ENCODE measurements at places on chromosomes 7 and 10.

DNA sequence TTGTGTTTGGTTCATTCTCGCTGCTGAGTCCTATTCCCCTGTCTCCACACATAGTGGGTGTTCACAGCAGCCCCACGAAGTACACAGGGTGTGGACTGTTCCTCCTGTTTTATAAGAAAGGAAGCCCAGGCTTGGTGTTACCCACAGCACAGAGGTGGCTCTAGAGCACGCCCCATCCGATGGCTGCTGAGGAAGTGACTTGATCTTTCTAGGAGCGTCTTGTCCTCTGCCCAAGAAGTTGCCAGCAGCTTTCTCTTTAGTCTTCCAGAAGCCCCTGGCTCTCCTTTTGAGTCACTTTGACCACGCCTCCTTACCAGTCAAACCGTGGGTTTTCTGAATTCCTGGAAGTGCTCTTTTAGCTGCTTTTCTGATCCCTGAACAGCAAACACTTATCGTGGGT lies 94.0 kb downstream of the GRK5 start:
- DNase-seq = peak; percentile 60

- no peak for DNase-seq
Measured at GRCh38 chr10:30736685-30737232, 107.2 kb upstream of the LYZL2 start.

DNA sequence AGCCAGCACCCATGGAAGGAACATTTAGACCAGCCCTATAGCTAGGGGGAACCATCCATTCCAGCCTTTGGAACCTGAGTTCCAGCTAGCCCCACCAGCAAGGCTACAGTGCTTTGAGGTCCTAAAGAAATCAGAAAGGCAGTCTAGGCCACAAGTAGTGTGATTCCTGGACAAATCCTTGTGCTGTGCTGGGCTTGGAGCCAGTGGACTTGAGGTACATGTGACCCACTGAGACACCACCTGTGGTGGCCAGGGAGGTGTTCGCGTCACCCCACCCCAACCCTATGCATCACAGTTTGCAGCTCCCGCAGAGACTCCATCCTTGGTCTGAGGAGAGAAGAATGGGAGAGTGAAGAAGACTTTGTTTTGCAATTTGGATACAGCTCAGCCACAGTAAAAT lies 31.8 kb downstream of the ZNF277 start:
- no peak for DNase-seq

DNA sequence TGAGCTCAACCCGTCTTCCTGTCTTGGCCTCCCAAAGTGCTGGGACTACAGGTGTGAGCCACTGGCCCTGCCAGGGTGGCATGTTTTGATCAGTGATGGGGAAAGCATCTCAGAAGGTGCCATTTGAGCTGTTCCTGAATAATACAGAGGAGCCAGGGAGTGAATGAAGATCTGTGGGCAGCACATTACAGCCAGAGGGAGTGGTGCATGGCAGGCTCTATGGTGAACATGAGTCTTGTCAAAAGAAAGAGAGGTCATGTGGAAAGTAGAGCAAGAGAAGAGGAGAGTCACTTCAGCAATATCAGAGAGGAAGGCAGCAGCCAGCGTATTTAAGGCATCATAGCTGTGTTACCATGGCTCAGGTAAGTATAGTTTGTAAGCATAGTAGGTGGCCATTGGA lies 275.7 kb upstream of the LRGUK start:
- DNase-seq = no peak

DNA sequence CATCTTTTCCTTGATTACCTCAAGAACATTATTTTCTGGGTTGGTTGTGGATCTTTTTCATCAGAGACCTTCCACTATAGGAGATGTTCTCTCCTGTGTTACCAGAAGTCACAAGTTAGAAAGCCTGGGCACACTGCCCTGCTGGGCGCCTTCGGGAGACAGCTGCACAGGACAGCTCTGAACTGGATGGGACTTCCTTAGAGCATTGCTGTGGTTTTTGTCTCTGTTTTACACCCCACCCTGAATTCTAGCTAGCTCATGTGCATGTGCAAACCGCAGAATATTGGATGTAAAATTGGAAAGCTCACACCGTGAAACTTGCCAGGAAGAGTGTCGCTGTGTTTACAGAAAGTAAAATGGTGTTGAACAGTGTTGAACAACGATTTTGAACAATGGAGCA lies 54.4 kb upstream of the SEC61G start:
- no peak for DNase-seq

- no peak for DNase-seq
Measured at GRCh38 chr10:126842836-126843235, 62.4 kb upstream of the DOCK1 start.

DNA sequence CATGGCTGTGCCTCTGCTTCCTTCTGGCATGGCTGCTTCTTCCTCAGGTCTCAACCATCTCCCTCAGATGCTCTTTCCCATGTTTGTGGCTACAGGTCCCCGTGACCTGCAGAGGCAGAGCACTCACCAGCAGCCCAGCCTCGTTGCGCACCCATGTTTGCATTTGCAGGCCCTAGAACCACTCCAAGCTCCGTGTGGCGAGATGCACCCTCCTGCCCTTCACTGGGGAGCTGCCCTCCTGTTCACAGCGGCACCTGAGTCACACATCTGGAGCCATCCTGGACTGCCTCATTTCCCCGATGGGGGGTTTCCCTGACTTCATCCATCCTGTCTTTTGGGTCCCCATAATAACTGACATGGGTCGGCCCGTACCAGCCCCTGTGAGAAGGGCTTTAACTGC lies 35.9 kb downstream of the EGFR start:
- no peak for DNase-seq

DNA sequence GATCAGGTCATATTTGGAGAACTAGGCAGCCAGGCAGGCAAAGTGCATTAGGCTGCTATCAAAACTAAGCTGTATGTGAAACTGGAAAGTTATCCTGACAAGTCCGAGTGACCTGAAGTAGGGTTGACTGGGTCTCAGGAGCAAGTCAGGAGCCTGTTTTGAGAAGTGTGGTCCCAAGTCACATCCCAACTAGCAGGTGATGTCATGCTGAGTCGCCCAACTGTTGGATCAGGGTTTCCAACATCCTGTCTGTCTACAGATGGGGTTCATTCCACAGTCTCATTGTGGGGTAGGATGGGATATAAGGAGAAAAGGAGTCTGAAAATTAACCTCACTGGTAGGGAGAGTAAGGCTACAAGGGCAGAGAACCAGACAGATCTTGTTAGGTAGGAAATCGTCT lies 27.0 kb downstream of the SLC26A4 start:
- DNase-seq = no peak

DNA sequence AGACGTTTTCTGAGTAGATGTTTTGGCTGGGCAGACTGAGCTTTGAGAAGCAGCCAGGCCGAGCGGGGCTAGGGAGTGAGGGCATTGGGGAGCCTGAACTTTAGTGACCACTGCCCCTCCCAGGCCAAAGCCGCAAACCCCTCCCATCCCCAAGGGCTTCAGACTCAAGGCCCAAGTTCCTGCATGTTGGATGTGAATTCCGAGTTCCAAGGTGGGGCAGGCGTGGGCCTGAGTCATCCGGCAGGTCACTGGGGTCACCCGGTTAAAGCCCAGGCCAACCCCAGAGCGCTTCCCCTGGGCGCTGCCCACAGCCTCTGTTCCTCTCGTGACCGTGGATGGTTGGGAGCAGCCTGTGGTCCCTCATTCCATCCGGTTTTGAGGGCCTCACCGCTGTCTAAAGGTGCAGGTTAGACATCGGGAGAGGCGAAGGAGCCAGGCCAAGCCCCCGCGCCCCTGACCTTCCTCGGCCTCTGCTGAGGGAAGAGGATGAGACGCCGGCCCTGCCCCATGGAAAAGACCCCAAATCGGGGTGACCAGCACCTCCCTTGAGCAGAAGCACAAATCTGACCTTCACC lies 6.9 kb upstream of the PDGFA start:
- no peak for DNase-seq

- no peak for DNase-seq
Measured at GRCh38 chr7:147659036-147659995, 931.2 kb upstream of the C7orf33 start.

DNA sequence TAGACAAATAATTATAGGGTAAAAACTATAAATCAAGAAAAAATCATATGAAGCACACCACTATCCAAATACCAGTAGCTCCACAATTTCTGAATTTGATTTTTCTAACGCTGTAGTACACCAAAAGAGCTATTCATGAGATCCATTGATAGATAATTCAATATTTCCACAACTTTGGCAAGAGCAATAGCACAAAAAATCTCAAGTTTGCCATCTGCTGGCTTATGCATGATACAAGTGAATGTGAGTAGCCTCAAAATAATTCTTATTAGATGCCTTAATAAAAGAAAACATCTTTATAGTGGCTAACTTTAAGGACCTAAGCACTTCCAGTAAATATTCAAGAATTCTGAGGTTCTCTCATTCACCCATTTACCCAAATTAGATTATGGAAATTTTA lies 2.2 kb upstream of the TMEM196 start:
- no peak for DNase-seq

DNA sequence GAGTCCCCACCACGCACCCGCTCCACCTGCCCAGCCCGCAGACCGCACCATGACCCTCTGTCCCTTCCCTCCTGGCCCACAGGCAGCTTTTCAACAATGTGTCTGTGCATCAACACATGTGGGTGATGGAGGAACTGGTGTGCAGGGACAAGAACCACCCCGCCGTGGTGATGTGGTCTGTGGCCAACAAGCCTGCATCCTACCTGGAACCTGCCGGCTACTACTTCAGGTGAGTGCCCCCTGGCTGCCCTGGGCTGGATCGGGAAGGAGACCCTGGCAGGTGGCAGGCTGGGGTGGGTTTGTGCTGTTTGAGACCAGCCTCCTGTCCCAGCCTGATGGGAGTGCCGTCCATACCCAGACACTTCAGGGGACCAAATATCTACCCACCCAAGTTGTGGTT lies 69.6 kb downstream of the ZNF727 start:
- DNase-seq = no peak

DNA sequence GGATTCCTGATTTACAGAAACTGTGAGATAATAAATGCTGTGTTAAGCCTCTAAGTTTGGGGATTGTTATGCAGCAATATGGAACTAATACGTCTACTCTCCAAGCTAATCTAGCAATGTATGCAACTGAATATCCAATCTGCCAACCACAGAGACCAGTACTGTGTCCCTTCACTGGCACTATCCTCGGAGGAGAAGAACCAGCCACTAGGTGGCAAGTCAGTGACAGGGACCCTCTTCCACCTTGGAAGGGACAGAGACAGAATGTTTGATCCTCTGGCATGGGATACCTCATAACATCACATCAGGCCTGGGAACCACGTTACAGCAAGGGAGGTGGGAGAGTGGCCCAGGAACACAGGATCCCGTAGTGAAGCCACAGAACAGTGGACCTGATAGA lies 96.4 kb downstream of the CREM start:
- DNase-seq = no peak

- no peak for DNase-seq
Measured at GRCh38 chr7:3064067-3064466, 20.4 kb upstream of the CARD11 start.

DNA sequence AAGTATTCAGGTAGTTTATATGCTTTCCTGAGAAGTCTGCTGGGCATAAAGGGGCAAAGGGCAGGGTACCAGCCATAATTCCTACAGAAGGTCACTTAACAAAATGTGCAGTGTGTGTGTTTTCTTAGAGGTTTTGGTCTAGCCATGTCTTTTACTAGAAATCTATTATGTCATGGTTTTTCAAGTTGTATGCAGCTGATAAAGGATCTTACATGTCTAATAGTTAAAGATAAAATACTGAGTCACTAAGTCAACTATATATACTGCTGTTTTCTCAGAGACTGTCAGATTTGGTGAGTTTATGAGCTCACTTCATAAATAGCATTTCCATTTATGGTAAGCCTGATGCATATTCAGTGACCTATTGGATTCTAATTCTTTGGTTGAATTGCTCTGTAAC lies 7.7 kb downstream of the CASP2 start:
- no peak for DNase-seq

GRCh38 chr10:22824520-22824919 lies 103.3 kb upstream of the ARMC3 start:
- DNase-seq = no peak

- no peak for DNase-seq
Measured at GRCh38 chr10:125797994-125798662, 22.5 kb upstream of the MMP21 start.

GRCh38 chr7:85396676-85397075 lies 209.8 kb upstream of the SEMA3D start:
- DNase-seq = no peak

DNA sequence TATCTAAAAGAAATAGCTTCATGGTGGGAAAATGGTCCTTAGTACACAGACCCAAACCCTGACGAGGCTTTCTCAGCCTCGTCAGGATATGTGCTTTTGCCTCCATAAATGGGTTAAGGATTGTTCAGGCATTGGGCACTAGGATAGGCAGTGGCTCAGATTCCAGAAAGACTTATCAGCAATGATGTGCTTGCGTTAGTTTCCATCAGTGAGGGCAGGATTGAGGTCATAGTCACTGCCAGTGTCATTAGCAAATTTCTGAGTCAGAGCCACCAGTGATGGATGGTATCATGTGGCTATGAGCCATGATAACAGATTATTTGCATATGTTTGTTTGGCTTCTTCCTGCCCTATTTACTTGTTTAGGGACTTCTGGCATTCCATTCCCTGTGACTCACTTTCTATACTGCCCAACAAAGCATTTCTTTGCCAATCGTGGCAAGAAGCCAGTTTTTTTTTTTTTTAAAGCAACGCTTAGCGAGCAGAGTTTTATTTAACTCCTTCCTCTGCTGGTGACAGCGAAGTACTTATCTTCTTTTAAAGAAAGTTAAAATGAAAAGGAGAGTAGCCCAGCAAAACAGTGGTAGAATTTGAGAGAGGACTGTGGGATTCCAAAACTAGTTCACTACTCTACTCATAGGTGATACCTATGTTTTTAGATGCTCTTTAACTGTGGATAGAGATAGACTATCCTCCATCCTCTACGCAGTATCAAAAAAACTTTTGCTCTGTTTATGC lies 44.4 kb downstream of the MYPN start:
- no peak for DNase-seq

GRCh38 chr7:28041508-28042314 lies 138.9 kb downstream of the JAZF1 start:
- no peak for DNase-seq

DNA sequence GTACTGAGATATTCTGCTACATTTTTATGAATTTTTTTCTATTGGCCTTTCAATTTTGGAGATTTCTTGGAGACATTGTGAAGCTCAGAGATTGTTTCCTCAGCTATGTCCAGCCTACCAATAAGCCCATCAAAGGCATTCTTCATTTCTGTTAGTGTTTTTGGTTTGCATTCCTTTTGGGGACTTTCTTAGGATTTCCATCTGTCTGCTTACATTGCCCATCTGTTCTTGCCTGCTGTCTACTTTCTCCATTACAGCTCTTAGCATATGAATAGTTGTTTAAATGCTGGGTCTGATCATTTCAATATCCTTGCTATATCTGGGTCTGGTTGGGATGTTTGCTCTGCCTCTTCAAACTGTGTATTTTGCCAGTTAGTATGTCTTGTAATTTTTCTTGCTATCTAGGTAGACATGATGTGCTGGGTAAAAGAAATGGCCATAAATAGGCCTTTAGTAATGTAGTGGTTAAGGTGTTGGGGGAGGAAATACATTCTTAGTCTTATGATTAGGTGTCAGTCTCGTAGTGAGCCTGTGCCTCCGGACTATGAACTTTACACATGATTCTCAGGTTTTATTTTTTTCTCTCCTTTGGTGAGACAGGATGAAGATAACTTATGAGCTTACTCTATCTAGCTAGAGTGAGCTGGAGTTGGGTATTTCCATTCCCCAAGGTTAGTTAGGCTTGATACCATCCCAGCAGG lies 32.6 kb upstream of the NME8 start:
- no peak for DNase-seq
